NCI-H446 (cell line): ENCODE measurements at places on chromosomes 11 and 22.

GRCh38 chr11:119739021-119739703 lies 10.2 kb upstream of the NECTIN1 start:
- no peak for DNase-seq

DNA sequence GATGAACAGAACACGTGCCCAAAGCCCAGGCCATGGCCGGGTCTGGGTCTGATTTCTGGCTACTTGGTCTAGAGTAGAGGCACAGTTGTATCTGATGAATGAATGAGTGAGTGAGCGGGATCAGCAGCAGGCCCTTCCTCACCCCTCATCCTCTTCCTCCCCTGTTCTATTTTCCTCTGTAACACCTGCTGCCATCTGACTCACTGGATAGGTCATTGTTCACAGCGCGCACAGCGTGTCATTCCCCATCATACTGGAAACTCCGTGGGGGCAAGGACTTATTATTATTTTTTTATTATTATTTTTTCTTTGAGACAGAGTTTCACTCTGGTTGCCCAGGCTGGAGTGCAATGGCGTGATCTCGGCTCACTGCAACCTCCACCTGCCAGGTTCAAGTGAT lies 13.9 kb downstream of the NCF4 start:
- no peak for DNase-seq

DNA sequence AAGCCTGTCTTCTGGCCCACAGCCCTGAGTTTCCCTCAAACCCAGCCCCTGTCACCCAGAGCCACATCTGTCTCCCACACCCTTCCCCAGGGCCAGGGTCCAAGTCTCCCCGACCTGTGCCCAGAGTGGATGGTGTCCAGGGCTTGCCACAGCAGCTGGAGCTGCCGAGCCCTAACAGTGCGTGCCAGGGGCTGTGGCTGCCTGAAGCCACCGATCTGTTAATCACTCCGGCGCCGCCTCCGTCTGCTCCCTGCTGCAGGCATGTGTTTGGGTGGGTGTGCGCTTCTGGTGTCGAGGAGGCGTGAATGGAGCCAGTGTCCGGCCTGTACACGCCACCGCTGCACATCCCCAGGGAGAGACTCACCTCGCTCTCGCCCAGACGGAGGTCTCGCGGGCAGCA lies 26.1 kb downstream of the SHISAL1 start:
- no peak for DNase-seq

GRCh38 chr11:2677127-2677526 lies 22.7 kb downstream of the KCNQ1OT1 start:
- no peak for DNase-seq

DNA sequence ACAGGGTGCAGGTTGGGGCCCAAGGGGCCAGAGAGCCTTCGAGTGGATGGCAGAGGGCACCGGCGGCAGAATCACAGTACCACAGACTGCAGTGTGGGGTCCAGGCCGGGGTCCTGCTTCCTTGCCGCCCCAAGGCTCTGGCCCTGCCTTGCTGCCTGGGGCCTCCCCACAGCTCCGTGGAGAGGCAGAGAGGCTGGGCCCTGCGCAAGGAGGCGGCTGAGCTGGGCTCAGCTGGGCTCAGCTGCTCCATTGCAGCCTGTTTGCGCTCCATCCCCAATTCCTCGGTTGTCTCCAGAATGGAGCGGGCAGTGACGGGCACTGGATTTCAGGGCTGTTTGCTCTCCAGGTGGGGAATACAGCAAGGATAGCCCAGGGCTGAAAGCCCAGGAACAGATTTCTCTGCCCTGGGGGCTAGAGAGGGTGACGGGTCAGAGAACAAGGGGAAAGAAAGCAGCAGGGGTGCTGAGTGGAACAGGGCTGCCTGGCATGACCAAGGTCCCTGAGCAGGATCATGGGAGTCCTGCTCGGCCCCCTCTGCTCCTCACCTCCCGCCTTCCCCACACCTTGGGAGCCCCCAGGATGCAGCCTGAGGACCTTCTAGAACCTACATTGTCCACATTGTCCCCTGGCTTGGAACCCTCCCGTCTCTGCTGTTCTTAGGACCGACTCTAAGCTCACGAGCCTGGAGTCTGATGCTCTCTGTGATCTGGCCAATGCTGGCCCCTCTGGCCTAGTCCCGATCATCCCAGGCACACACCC lies 18.9 kb downstream of the MRGPRG start:
- no peak for DNase-seq

DNA sequence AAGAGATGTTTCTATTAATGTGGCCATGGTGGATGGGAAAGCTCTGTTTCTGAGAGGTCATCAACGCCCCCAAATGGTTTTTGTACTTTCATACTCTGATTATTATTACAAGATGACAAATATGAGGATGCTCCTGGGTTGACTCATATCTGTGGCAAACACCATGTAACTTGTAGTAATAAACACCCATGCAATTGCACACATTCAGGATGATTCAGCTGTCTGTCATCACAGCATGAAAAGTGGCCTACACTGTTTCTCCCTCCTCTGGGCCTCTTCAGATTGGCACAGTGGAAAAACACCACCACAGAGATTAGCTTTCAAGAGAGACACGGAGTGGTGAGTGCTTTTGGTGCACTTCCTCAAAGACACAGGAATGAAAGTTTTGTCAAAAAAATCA lies 85.4 kb downstream of the MTNR1B start:
- DNase-seq = no peak

GRCh38 chr11:110890995-110891394 lies 178.8 kb upstream of the ARHGAP20 start:
- DNase-seq = no peak

DNA sequence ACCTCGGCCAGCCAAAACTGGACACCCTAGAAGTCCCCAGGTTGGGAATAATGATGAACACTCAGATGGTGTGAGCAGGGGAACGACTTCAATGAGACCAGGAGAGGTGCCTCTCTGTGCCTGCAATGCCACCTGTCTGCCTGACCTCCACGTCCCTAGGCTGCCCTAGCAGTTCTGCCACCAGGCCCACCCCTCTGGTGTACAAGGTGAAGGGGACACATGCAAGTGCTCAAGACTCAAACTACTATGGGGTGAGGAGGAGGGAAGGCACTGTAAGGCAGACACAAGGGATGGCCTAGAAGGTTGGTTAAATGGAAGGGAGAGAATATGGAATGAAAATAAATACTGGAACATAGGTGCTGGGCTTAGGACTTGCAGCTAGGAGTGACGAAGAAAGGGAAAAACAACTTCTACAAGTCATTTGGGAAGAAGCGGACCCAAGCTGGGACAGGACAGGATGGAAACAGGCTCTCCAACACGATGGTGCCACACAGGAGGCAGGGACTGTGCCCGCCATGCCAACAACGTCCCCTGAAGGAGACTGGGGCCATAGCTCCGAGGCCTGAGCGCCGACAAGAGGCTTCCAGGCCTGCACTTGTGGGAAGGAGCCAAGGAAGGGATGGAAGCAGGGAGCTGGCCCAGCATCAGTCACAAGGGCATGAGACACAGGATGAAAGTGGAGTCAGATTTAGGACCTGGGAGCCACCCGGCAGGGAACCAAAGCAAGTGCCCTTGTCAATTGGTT lies 18.5 kb downstream of the SERPIND1 start:
- DNase-seq = no peak

DNA sequence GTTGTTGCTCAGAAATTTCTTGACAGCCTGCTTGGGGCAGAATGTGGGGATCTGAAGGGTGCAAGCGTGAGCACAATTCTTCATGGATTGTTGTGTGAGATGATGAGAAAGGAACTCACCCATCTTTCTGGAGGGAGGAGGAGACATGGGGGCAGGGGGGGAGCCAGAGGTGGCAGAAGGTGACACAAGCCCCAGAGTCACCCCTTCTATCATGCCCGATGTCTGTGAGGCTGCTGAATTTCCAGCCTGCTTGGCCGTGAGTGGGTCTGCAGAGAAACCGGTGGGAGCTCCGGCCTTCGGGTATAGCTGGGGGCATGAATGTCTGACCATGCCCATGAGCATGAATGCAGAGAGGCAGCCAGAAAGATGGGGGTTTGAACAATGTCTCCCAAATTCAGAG lies 870.7 kb downstream of the TBC1D22A start:
- DNase-seq = no peak

- no peak for DNase-seq
Measured at GRCh38 chr22:19569276-19569640, 45.0 kb upstream of the CLDN5 start.

DNA sequence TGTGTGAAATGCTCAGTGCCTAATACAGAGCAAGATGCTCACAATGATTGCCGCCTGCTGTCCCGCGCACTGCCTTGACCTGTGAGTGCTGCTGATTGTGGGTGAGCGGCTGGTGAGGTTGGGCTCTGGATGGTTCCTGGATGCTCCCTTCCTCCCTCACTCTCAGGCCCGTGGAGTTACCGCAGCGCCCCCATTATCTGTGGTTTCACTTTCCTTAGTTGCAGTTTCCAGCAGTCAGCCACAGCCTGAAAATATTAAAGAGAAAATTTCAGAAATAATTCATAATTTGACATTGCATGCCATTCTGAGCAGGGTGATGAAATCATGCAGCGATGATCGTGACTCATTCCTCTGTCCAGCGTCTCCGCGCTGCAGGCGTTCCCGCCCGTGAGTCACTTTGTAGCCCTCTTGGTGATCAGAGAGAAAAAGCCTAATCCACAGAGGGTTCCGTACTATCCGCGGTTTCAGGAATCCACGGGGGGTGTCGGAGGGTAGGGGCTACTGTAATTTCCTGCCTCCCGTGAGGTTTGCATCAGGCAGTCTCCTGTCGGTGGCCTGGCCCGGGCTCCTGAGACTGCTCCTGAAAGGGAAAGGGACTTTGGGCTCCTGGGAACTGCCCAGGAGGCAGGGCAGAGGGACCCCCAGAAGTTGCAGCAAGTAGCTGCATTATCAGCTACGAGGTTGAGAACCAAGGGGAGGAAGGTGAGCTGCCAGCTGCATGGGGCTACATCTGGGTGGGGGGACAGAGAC lies 10.6 kb downstream of the RPL3 start:
- no peak for DNase-seq

- DNase-seq = no peak
Measured at GRCh38 chr11:59179121-59179520, 7.2 kb downstream of the DTX4 start.
